T-helper 17 cell (primary cell): ENCODE measurements at places on chromosomes 4 and X.

DNA sequence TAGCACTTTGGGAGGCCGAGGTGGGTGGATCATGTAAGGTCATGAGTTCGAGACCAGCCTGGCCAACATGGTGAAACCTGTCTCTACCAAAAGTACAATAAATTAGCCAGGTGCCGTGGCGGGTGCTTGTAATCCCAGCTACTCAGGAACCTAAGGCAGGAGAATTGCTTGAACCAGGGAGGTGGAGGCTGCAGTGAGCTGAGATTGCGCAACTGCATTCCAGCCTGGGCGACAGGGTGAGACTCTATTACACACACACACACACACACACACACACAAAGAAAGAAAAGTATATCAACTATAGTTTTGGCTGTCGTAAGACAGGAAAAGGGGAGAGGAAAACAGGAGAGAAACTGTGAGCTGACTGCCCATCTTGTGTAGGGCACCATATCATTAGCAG lies 171.7 kb downstream of the ADAMTS3 start:
- no peak for DNase-seq

- DNase-seq: no peak
Measured at GRCh38 chrX:24574743-24575142, 72.4 kb downstream of the PCYT1B start.

DNA sequence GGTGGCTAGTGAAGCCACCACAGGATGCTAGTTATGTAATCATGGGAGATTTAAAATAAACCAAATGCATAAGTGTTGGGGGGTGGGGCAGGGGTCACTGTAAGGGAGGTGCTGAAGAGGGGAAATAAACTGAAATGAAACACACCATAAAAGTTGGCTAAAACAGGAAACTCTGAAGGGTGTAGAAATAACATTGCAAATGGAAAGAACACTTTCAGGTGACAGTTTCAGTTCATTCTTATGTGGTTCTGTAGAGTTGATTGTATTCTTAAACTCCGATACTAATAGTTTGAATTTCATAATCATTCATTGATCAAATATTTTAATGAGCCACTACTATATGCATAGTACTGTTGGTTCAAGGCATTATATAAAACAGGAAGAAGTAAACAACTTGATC lies 80.1 kb downstream of the HDAC8 start:
- no peak for DNase-seq

DNA sequence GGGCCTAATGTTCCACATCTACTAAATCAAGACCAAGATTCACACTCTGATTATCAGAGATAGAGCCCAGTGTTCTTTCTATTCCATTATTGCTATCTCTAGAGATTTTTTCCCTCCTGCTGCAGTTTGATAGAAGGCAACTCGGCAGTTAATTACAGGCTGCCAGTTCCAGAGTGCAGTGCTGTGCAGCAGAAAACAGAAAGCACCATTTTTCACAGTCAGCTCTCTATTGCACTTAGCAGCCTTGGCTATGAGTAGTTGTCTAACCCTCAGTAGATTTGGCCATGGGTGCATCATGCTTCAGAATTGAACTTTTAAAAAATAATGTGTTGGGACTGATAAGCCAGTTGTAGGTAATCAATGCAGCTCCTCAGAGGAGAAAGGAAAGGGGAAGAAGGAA lies 295.3 kb downstream of the MID1IP1 start:
- no peak for DNase-seq

- DNase-seq: no peak
Measured at GRCh38 chr4:87073199-87074120, 138.6 kb downstream of the AFF1 start.
